Stimulated activated CD8-positive, alpha-beta memory T cell treated with anti-CD3 and anti-CD28 coated beads, Interleukin-2, amount 100 ng/mL, for 48 hours (primary cell): ENCODE measurements at places on chromosomes 4 and X.

GRCh38 chr4:108159845-108160244 is 8.9 kb downstream of the LEF1 start:
- DNase-seq: no peak

DNA sequence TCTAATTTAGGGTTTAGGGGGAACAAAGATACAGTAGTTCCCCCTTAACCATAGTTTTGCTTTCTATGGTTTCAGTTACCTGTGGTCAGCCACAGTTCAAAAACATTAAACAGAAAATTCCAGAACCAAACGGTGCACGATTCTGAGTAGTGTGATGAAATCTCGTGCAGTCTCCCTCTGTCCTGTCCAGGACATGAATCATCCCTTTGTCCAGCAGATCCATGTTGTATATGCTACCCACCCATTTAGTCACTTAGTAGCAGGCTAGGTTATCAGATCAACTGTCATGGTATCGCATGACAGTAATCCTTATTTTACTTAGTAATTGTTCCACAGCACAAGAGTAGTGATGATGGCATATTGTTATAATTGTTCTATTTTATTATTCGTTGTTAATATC is 556.1 kb downstream of the IL1RAPL1 start:
- DNase-seq: no peak

- DNase-seq: no peak
Measured at GRCh38 chrX:16592194-16592770, 57.7 kb upstream of the S100G start.

DNA sequence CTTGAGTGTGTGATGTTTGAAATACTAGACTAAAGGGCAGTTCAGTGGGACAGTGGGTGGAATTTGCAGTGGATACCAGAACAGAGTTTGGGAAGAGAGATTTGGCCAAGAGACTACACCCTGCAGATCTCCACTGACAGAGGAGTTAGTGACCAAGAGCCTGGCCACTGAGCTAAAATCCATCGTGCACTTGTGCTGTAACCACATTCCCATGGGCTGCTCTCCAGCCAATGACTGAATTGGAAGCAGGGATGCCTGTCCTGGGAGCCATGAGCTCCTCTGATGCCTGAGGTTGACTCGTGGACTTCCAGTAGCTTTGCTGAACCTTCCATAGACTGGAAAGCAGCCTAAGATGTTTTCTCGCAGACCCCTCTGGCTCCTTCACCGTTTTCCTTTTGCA is 296.1 kb downstream of the TRIML1 start:
- DNase-seq: no peak

DNA sequence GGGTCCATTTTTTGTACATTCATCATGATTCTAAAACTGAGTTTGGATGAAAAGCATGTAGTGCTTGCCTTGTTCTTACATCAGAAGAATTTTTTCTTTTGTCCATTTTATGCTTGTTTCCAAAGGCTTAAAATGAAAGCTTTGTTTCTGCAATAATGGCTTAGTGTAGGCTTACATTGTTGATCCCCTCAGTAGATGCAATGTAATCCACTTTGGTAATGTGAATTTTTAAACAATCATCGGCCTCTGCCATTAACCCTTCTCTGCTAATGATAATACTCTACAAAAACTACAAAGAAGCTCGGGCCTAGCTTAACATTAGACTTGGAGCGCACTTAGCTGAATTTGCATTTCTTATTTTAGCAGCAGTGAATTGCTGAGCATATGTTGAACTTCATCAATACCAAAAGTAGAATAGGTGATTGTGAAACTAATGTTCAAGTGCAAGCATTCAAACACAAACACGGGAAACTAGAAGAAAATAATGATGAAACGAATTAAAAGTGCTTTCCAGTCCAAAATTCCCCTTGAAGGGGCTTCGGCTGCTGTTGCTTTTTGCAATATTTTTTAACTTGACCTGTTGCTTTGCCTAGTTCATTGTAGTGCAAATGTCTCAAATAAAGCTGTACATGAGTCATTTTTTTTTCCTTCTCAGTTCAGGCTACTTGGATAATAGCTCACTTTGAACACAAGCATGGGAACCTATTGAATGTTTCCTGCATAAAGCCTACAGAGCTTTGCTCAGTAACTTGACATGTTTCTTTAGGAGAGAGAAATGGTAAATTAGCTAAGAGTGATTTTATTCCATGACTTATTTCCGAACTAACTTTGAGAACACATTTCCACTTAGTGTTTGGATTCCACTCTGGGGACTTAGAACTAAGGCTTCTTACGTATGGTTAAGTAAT is 66.5 kb downstream of the SLIT2 start:
- DNase-seq: no peak

- DNase-seq: no peak
Measured at GRCh38 chr4:62051332-62051731, 851.2 kb downstream of the ADGRL3 start.

DNA sequence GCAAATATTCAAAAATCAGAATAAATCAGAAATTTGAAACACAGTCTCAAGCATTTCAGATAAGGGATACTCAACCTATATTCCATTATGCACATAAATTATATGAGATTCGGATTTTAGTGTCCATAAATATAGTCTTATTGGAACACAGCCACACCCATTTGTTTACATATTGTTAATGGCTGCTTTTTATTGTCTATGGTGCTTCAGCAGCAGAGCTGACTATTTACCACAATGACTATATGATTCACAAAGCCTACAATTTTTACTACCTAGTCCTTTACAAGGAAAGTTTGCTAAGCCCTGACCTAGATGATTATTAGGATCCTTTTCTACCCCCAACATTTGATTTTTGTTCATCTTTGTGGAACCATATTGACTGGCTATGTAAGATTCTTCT is 63.9 kb downstream of the IL1RAPL1 start:
- no peak for DNase-seq

- no peak for DNase-seq
Measured at GRCh38 chr4:150673793-150674192, 91.8 kb downstream of the MAB21L2 start.

DNA sequence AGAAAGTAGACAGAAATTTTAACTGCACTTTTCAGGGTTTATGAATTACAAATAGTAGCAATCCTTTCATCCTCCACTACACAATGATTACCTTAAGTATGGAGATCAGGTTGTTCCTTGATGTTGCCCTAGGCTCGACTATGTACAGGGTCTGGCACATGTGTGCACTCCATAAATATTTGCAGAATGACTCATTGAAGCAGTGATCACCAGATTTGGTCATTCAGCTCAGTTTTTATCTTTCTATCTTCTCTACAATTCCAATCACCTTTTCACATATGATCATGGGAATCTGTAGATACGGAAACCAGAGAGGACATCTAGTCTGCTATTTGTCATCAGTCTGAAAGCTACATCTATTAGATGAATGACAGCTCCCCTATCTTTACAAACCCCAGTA is 171.7 kb upstream of the HCCS start:
- DNase-seq: no peak

- no peak for DNase-seq
Measured at GRCh38 chr4:16745009-16745635, 153.3 kb downstream of the LDB2 start.

DNA sequence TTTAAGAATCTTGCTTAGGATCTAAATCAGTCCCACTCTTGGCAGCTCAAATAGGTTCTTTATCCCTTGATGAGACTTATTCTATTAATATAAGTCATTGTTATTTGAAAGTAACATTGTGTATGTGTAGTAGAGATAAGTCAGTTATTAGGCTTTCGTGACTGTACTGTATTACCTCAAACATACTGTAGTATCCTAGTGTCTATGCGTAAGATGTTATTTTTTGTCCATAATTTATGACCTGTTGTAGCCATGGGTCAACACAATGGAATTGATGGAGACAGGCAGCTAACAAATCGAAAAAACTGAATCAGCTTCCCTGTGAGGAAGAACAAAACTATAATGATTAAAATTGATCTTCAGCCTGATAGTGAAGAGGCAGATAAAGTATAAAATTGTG is 41.8 kb downstream of the CLCN3 start:
- DNase-seq: no peak

- no peak for DNase-seq
Measured at GRCh38 chr4:24930151-24930550, 17.3 kb upstream of the CCDC149 start.

DNA sequence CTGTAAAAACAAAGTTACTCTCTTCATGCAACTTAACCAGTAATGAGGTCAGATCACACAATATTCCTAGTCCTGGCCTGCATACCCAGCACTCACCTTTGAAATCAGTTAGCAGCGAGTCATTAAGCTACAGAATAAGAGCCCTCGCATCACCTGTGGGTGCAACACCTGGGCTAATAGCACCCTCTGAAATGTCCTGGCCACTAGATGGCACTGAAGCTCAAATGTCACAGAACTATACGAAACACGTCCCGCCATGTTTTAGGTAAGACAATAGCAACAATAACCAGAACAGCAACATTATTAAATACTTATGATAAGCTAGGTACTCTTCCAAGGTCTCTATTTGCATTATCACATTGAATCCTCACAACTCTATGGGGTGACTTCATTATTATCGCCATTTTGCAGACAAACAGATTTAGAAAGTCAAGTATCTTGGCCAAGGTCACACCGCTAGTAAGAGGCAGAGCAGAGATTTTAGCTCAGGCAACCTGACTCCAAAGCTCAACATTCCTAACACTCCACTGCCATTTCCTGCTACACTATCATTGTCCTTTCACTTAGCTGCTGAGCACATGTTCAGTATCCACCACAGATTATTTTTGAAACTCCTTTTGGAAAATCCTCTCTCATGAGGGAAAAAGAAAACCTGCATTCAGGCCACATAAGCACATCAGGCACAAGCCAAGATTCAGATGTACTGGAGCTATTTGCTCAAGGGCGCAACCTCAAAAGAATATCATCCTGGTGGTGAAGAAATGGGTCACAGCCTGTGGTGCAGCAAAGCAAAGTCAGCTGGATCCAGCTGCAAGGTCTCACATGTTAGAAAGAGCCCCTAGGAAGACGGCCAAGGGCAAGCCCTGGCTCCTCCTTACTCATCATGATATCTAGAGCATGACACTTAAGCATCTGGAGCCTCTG is 59.5 kb upstream of the KDR start:
- peak; percentile 1 for DNase-seq

GRCh38 chr4:120316416-120316815 is 249.8 kb upstream of the MAD2L1 start:
- no peak for DNase-seq

DNA sequence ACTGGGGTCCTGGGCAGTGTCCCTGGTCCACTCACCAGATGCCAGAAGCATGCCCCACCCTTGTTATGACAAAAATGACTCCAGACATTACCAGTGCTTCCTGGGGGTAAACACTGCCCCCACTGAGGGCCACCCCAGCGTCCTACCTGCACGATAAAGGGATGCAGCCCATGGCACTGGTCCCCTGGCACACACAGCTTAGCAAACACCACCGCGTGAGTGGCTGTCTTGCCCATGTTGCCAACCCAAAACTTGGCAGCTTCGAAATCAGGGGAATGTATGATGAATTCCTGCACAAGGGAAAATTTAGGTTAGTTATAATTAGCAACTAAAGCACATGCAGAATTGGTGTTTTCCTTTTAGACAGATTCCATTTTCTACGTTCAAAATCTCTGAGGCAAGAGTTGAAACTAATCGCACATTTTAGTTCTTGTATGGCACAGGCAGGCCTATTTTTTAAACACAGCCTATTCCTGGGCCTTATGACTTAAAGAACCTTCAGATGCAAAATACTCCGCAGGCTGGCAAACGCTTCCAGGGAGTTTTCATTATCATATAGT is 30.4 kb downstream of the ACOX3 start:
- DNase-seq: no peak

DNA sequence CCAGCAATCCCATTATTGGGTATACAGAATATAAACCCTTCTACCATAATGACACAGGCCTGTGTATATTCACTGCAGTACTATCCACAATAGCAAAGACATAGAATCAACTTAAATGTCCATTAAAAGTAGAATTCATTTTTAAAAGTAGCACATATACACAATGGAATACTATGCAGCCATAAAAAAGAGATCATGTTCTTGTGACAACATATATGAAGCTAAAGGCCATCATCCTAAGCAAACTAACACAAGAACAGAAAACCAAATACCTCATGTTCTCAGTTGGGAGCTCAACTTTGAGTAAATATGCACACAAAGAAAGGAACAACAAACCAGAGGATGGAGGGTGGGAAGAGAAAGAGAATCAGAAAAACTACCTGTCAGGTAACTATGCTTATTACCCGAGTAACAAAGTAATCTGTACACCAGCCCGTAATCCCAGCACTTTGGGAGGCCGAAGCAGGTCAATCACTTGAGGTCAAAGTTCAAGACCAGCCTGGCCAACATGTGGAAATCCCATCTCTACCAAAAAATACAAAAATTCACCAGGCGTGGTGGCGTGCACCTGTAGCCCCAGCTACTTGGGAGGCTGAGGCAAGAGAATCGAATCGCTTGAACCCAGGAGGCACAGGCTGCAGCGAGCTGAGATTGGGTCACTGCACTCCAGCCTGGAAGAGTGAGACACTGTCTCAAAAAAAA is 22.8 kb downstream of the DHX15 start:
- DNase-seq: no peak

- DNase-seq: no peak
Measured at GRCh38 chr4:139660568-139661043, 5.0 kb upstream of the MGST2 start.

GRCh38 chr4:163588532-163588931 is 94.0 kb downstream of the TMA16 start:
- no peak for DNase-seq

DNA sequence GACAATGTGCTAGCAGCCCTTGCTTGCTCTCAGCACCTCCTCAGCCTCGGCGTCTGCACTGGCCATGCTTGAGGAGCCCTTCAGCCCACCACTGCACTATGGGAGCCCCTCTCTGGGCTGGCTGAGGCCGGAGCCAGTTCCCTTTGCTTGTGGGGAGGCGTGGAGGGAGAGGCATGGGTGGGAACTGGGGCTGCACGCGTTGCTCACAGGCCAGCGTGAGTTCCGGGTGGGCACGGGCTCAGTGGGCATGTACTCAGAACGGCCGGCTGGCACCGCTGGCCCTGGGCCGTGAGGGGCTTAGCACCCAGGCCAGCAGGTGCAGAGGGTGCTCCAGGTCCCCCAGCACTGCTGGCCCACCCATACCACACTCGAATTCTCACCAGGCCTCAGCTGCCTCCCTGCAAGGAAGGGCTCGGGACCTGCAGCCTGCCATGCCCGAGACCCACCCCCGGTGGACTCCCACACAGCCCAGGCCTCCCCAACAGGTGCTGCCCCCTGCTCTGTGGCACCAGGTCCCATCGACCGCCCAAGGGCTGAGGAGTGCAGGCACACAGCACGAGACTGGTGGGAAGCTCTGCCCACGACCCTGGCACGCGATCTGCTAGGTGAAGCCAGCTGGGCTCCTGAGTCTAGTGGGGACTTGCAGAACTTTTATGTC is 100.3 kb downstream of the SLC39A8 start:
- no peak for DNase-seq

- DNase-seq: no peak
Measured at GRCh38 chr4:48546336-48546735, 56.3 kb downstream of the ZAR1 start.
